CD4-positive, alpha-beta T cell treated with Interleukin-2 at 100 ng/mL for 4 hours (primary cell): ENCODE measurements at places on chromosomes 12 and 14.

DNA sequence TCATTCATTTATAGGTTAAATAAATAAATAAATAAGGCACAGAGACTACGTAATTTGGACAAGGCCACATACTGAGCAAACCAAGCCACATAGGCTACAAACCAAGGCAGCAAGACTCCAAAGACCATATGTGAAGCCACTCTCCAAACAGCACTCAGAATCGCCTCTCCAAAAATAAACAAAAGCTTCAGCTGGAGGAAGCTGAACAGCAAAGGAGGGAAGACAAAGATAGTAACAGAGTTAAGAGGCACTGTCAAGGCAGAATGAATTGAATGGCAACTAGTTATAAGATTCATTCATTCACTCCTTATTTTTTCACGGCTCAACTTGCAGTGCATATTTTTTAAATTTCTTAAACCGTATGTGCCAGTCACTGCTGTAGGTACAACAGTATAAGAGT is 200.5 kb upstream of the GRIP1 start:
- DNase-seq: no peak

DNA sequence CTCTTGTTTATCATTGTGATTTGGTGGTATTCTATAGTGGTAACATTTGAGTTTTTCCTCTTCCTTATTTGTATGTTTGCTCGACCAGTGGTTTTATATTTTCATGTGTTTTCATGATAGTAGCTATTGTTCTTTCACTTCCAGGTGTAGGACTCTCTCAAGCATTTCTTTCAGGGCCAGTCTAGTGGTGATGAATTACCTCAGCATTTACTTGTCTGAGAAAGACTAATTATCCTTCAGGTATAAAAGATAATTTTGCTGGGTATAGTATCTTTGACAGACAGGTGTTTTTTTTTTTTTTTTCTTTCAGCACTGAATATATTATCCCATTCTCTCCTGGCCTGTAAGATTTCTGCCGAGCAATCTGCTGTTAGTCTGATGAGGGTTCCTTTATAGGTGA is 35.0 kb upstream of the CCND2 start:
- DNase-seq: no peak

GRCh38 chr12:76108356-76108755 is 23.9 kb upstream of the NAP1L1 start:
- DNase-seq: no peak

GRCh38 chr12:107025671-107026070 is 38.7 kb upstream of the MTERF2 start:
- no peak for DNase-seq

DNA sequence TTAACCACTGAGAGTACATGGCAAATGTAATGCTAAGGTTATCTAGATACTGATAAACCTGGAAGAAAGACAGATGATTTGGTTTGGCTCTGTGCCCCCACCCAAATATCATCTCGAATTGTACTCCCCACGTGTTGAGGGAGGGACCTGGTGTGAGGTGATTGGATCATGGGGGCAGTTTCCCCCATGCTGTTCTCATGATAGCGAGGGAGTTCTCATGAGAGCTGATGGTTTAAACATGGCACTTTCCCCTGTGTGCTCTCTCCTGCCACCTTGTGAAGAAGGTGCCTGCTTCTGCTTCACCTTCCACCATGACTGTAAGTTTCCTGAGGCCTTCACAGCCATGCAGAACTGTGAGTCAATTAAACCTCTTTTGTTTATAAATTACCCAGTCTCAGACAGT is 14.2 kb downstream of the NOXRED1 start:
- no peak for DNase-seq

DNA sequence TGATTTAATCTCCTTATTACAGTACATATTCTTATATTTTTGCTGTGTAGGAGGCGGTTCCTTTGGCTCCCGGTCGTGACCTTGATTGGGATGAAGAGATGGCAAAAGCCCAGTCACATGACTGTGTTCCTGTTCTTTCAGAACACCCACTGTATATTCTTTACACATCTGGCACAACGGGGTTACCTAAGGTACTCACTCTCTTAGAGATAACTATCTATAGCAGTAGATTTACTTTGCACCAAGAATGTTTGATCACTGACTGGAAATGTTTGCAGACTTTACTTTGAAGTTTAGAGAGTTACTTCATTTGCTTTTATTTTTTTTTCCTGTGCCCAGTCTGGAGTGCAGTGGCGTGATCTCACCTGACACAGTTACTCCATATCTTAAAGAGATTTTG is 65.2 kb downstream of the ACSS3 start:
- DNase-seq: no peak

- no peak for DNase-seq
These were observed 24.4 kb upstream of the RBM19 start for GRCh38 chr12:113990250-113991223.

- DNase-seq: no peak
These were observed 15.8 kb downstream of the NID2 start for GRCh38 chr14:52053044-52053443.

DNA sequence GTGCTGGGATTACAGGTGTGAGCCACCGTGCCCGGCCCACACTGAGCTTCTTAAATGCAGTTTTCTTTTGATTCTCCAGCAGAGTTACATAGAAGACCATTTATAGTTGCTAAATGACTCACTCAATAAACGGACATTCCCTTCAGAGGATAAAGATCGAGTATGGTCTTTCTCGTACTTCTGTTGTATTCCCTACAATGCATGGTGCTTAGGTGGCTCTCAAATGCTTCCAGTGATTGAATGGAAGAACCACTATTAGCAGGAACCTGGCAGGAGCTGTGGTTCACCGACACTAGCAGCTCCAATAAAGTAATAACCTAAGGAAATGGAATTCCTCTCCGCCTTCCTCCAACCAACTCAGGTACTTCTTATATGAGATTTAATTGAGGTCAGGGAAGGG is 3.9 kb upstream of the GPRC5A start:
- DNase-seq: no peak

- DNase-seq: peak; percentile 66
These were observed 2.0 kb downstream of the SP1 start for GRCh38 chr12:53381731-53382630.

DNA sequence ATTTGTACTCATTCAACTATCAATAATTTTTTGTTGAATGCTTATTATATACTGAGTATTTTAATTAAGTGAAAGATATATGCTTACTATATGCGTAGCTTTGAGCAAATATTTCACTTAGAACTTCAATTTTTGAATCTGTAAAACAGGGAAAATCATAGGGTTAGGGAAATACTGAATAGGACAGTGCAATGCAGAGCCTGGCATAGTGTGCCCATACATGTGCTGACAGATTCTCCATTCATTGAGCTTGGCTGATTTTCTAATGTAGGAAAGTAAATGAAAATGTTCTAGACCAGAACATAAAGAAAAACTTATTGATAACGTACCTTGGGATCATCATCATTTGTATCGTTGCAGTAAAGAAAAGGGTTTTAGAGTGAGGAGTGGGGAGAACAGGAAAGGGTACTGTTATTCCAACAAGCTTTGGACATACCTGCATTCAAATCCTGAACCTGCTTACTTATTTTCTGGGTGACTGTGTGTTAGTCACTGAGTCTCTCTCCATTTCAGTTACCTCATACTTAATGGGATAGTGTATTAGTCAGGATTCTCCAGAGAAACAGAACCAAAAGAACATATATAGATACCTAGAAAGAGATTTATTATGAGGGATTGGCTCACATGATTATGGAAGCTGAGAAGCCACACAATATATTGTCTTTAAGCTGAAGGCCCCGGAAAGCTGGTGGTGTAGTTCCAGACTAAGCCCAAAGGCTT is 436.4 kb downstream of the ADAMTS20 start:
- no peak for DNase-seq

- no peak for DNase-seq
These were observed 955 bp upstream of the FITM1 start for GRCh38 chr14:24129410-24129998.
